ENCODE measurements at places on chromosomes 6 and 20. TPM values are rescaled to one million over a fixed set of nuclear protein-coding genes. Genes with fewer than 3 reads are reported as not detected.

DNA sequence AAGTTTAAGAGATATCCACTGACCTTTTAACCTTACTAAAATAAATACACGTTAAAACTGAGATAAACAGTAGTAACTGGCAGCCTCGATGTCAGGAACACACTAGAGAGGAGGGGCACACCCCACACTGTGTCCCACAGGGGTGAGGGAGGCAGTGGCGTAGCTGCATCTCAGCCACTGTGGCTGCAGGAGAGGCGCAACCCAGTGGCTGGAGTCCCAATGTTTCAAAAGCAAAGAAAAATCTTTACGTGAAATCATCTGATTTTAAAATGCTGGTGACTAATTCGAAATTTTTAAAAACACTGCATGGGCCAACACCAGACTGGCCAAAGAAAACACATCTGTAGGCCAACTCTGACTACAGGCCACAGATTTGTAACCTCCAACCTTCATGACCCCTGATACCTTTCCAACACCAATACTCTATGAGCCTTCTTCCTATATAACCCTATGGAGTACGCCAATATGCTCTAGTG lies 54.7 kb downstream of the TRAM2 start:
- H3K27ac ChIP-seq = no peak overlapping the region
- 0 out of 2 replicates have a peak, but pooled peaks cover under 1% of the 10 kb centered on the region for H3K36me3 ChIP-seq
- DNase-seq = no peak
- no peak overlapping the region for H3K4me3 ChIP-seq

- no peaks in the 10 kb centered on the region for H3K4me1 ChIP-seq
- no peak overlapping the region for H3K4me3 ChIP-seq
- no peak overlapping the region for H3K27ac ChIP-seq
- no peaks in the 10 kb centered on the region for H3K36me3 ChIP-seq
- no peaks in the 10 kb centered on the region for H3K27me3 ChIP-seq
Observed at GRCh38 chr6:135423649-135424128, 73.9 kb downstream of the AHI1 start.

Gene SMIM8
- total RNA-seq = 9.8 TPM

GRCh38 chr6:125987026-125987617 lies 782 bp downstream of the TRMT11 start:
- peak overlapping the region; percentile 82 for H3K4me3 ChIP-seq
- H3K27me3 ChIP-seq = no peaks in the 10 kb centered on the region
- no peaks in the 10 kb centered on the region for H3K36me3 ChIP-seq
- H3K27ac ChIP-seq = peak overlapping the region; percentile 51
- H3K4me1 ChIP-seq = peaks cover 14% of the 10 kb centered on the region

DNA sequence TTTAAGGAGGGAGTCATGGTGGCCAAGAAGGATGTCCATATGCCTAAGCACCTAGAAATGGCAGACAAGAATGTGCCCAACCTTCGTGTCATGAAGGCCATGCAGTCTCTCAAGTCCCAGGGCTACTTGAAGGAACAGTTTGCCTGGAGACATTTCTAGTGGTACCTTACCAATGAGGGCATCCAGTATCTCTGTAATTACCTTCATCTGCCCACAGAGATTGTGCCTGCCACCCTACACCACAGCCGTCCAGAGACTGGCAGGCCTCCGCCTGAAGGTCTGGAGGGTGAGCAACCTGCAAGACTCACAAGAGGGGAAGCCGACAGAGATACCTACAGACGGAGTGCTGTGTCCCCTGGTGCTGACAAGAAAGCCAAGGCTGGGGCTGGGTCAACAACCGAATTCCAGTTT lies 115.0 kb downstream of the HFE start:
- H3K36me3 ChIP-seq = no peaks in the 10 kb centered on the region
- no peak for DNase-seq
- H3K27me3 ChIP-seq = no peaks in the 10 kb centered on the region
- no peak overlapping the region for H3K27ac ChIP-seq
- no peaks in the 10 kb centered on the region for H3K4me1 ChIP-seq

GRCh38 chr20:46130534-46130933 lies 12.4 kb downstream of the CD40 start:
- no peaks in the 10 kb centered on the region for H3K36me3 ChIP-seq
- peaks cover 32% of the 10 kb centered on the region for H3K27me3 ChIP-seq
- no peak overlapping the region for H3K4me3 ChIP-seq
- H3K4me1 ChIP-seq = no peaks in the 10 kb centered on the region
- DNase-seq = no peak
- H3K27ac ChIP-seq = no peak overlapping the region

Data from SJCRH30 (cell line).